ENCODE measurements at places on chromosomes 4 and X.

DNA sequence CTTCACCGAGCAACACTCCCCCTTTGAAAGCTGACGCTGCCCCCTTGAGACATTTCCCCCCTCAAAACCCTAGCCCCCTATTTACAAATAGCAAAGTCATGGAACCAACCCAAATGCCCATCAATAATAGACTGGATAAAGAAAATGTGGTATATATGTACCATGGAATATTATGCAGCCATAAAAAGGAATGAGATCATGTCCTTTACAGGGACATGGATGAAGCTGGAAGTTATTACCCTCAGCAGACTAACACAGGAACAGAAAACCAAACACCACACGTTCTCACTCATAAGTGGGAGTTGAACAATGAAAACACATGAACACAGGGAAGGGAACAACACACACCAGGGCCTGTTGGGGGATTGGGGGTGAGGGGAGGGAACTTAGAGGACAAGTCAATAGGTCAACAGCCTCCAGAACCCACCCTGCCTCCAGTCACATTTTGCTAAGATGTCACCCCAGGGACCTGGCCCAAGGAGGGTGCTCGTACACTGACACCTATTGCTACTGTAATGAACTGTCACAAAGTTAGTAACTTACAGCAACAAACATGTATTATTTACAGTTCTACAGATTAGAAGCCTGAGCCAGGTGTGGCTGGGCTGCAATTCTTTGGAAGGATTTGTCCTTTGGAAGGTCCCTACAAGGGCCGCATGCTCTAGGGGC, 20.6 kb downstream of the SCD5 start:
- no peak for DNase-seq

GRCh38 chr4:140172960-140173359, 19.0 kb upstream of the MAML3 start:
- DNase-seq: no peak

GRCh38 chr4:124123181-124123580, 589.4 kb downstream of the ANKRD50 start:
- no peak for DNase-seq

GRCh38 chr4:40269133-40269532, 66.0 kb upstream of the CHRNA9 start:
- no peak for DNase-seq

GRCh38 chrX:22060415-22061280, 28.5 kb downstream of the PHEX start:
- peak; percentile 31 for DNase-seq

DNA sequence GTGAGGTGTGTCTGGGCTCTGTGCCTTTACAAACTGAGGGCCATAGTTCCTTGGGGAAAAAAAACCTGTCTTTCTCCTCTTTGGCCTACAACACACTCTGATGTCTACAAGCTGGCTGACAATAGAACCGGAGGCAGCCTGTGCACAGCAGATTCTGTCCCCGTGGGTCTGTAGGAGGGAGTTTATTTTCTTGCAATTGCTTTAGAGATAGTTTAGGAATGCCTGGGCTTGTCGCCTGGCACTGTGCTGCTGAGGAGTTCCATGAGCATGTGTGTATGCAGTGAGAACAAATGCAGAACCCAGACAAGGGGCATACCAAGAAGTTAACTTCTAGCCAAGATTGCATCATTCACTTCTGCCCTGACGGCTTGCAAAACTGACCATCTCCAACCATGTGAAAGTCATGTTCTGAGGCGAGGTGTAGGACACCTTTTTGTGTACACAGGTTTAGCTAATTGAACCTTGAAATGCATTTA, 54.1 kb downstream of the CCNI start:
- DNase-seq: peak; percentile 98

DNA sequence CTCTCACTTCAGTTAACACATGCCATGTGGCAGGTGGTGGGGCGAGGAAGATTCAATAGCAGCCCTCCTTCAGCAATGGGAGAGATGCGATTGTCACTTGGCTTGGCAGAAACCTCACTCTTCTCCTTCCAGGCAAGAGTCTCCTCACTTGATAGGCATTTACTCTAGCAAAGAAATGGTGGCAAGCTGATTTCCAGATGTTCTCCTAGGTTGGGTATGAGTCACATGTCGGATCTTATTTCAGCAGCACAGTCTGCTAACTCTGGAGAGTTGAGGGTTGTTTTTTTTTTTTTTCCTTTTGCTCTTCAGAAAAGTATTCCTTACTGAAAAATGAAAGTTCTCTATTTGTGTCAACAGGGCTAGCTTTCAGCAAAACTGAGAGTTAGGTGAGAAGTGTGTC, 119.5 kb upstream of the CHRDL1 start:
- DNase-seq: peak; percentile 83

DNA sequence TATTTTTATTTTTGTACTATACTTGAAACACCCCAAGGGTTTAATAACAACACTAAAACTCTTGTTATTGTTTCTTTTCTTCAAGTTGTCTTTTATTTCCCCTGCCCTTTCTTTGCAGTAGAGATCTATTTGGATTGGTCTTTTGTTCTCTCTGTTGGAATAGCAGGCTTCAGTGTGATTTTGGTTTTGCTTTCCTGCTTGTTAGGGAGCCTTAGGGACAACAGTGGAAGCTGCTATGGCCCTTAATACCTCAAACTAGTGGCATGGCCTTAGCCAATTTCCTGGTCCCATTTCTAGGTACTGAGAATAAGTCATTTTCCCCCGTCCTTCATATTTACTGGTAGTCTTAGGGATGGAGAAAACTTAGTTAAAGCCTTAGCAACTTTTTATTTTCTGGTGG, 535.4 kb upstream of the NDST4 start:
- DNase-seq: no peak

- DNase-seq: no peak
These were observed 68.7 kb downstream of the DHX15 start for GRCh38 chr4:24515698-24516097.

GRCh38 chr4:182189103-182189878, 53.9 kb upstream of the TENM3 start:
- peak; percentile 92 for DNase-seq
